Hematopoietic multipotent progenitor cell treated with erythropoietin and hydrocortisone succinate and interleukin-3 and kit ligand, for 4 days (in vitro differentiated cells): ENCODE measurements at places on chromosomes 16 and 17.
A peak's percentile ranks its signal among the peaks of the same experiment; 100 is the strongest.

- DNase-seq: no peak
Observed at GRCh38 chr17:75361996-75362395, 43.5 kb downstream of the GRB2 start.

DNA sequence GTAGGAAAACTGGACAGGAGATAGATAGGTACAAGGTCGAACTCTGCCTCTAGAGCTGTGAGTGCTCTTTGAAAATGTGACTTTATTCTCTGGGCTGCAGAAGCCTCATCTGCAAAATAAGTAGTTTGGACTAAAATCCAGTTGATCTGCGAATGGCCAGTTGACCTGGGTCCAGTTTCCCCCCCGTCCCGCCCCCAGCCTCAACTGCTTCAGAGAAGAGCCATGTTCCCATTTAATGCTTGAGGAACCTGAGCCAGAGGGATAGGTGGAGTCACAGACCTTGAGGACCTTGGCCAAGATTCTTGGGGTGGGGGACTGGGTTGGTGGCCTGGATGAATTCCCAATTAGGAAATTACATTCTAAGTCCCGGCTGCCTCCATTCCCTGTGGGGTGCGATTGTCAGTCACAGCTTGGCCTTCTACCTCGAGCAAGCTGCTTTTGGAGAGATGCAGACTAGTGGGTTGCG lies 14.1 kb downstream of the TBX2 start:
- DNase-seq: no peak

DNA sequence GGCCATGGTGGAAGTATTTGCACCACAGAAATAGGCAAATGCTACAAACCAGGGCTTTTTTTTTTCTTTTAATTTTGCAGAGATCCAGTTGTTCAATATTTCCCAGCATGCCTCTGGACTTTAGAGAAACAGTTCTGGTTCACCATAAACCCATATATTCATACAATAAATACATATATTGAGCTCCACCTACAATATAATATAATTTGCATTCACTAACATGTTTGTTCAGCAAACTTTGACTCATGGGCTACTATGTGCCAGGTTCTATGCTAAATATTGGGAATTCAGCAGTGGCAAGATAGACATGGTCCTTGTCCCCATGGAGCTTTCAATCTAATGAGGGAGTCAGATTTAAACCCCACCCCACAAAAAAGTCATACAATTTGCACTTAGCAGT lies 3.2 kb downstream of the TMEM114 start:
- DNase-seq: no peak

- no peak for DNase-seq
Observed at GRCh38 chr17:72199256-72199655, 78.4 kb downstream of the SOX9 start.

- no peak for DNase-seq
Observed at GRCh38 chr17:76865174-76865573, 3.0 kb upstream of the MGAT5B start.

DNA sequence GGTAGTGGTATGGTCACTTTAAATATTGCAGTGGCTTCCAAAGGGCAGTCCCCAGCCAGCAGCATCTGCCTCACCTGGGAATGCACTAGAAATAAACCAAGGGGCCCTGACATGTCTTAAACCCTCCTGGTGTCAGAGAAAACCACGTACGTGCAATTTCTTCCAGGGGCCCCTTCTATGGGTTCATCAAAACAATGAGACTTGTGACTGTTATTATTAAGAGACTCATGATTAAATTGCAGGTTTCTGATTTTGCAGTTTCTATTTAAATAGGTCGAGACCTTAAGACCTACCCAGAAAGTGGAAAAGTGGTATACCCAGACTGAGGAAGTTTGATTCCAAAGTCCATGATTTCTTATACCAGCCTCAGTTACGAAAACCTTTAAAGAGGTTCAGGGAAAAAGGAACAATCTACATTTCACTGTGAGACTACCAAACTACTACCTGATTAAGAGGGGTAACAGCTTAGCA lies 746 bp upstream of the POLG2 start:
- no peak for DNase-seq

- DNase-seq: peak; percentile 44
Observed at GRCh38 chr16:48558371-48558841, 51.6 kb downstream of the N4BP1 start.

DNA sequence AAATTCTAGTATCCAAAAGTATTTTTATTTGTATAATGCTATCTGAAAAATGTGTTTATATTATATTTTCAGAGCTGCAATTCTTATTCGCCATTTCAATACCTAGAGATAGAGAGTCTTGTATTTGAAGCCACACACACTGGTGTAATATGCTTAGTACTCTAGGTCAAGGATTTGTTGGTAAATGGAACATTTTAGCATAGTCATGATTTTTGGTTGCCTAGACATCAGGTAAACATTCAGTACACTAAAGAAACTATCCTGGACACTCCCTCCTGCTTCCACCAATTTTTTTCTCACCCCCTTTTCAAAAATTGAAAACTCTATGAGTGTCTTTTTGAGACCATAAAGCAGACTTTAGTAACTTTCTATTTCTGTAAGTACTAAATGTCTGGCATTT lies 20.8 kb downstream of the ABHD15 start:
- no peak for DNase-seq

GRCh38 chr17:72579990-72580320 lies 459.1 kb downstream of the SOX9 start:
- DNase-seq: no peak

- DNase-seq: no peak
Observed at GRCh38 chr17:78734793-78735641, 47.1 kb downstream of the CYTH1 start.

- DNase-seq: peak; percentile 75
Observed at GRCh38 chr16:67865318-67865717, 7.5 kb upstream of the EDC4 start.

DNA sequence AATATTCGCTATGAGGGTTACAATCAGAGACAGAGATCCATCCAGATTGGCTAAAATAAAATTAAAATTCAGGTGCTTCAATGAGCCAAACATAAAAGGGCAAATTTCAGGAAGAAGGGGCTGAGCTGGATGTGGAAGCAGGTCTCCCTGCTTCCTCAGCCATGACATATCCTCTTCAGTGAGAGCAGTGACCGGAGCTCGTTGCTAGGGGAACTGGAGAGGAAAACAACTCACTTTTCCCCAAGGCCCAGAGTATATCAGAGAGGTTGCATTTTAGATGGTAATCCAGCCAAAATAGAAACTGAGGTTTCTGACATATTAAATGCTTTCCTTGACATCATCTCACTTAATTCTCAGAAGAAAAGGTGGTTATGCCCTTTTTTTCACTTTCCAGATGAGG lies 503.5 kb downstream of the HS3ST4 start:
- DNase-seq: no peak

DNA sequence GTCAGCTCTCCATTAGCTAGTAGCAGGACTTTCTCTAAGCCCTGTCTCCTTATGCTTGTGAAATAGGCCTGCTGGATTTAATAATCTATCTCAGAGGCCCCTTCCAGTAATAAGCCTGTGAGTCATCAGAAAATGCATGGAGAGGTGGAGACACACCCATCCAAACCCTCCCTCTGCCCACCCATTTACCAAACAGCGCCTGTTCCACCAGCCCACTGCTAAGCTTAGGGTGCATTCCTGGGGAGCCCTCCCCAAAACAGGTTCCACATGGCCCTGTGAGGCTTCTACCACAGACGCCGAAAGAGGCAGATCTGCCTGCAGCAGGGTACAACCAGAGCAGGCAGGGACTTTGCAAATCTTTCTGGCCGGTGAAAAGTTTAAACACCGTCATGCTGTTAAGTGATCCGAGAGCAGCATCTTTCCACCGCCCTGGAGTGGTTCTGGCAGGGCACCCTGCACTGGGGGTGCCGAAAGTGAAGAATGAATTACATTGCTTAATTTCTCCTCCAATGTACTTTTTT lies 99.3 kb downstream of the GAS7 start:
- DNase-seq: no peak

- peak; percentile 100 for DNase-seq
Observed at GRCh38 chr16:30557957-30558788, at the start of gene ZNF764. Gene ZNF764 (minus strand): TSS chr16:30558374. CDS start chr16:30558182, 192 bp downstream.

GRCh38 chr17:71500761-71501555 lies 619.9 kb upstream of the SOX9 start:
- no peak for DNase-seq

DNA sequence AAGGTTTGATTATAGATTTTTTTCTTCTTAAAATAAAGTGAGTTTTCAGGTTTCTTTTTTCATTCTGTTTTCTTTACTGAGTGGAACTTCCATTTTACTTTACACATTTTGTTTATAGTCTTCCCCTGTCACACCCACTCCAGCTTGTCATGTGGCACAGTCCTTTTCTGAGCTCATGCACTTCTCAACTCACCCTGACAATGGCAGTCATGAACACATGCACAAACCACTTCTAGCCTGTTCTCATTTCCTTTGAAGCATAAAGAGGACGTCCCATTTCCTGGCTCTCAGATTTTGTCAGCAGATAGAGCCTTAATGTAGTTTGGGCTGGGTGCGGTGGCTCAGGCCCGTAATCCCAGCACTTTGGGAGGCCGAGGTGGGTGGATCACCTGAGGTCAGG lies 168.0 kb downstream of the AHSP start:
- DNase-seq: peak; percentile 77
